ENCODE measurements at places on chromosomes 12 and 14.

DNA sequence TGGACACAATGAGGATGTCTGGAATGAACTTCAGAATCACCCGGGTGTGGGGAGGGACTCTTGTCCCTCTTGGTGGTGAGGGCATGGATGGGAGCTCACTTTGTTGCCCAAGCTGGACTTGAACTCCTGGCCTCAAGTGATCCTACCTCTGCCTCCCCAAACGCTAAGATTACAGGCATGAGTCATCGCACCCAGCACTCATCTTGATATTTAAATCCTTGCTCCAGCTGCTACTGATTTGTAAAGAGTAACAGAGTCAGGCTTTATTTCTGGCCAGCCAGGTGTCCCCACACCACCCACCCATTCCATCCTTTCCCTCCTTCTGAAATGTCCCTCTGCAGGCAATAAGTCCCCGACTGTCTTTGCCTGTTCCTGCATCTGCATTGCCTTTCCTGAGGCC, 4.9 kb downstream of the DDX54 start:
- DNase-seq = no peak

- no peak for DNase-seq
These were observed 177.3 kb upstream of the BMP4 start for GRCh38 chr14:54133896-54134295.

DNA sequence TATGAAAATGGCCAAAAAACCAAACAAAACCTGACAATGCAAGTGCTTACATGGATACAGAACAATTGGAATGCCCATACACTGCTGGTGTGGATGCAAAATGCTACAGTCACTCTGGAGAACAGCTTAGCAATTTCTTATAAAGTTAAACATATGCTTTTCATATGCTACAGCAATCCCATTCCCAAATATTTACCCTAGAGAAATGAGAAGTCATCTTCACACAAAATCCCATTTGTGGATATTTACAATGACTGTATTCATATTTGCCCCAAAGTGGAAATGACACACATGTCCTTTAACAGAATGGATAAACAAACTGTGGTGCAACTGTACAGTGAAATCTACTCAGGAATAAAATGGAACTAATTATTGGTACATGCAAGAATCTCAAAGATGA, 20.4 kb downstream of the SAV1 start:
- DNase-seq = no peak

DNA sequence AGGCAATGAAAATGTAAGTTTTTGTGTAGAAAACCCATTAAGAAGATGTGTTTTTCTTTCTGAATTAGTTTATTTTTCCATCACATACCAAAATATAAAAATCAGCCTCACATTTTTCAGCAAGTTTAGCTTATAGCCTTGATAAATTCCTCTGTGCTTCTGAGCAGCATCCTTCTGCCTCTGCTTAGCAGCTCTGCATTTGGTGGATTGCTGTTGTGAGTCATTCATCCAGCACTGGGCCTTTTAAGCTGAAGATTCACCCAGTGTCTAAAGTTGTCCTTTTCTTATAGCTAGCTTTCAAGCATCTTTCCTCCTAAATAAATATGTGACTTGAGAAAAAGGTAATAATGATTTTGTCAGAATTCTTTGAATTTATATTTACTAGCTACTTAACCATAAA, 206.1 kb downstream of the PCNX1 start:
- DNase-seq = no peak

GRCh38 chr12:51953864-51954263, 2.4 kb downstream of the ACVR1B start:
- DNase-seq = no peak

- no peak for DNase-seq
These were observed 4.5 kb downstream of the COL2A1 start for GRCh38 chr12:47999816-48000215.

- no peak for DNase-seq
These were observed 22.1 kb downstream of the MOK start for GRCh38 chr14:102282751-102283465.

DNA sequence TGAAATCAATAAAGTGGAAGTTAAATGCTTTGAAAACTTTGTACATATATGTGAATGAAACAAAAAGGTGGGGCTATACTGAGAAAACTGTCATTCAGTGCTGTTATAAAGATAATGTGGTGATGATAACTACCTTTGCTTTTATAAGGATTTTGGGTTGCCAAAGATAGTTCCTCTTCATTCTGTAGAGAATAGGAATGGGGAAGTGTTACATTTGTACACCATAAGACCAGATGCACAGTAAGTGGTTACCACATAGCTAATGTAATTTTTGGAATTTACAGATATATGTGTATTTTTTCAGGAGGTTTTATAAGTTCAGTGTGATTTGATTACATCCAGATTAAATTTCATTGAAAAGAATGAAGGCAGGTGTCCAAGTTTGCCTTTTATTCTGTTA, 18.1 kb downstream of the RAB21 start:
- no peak for DNase-seq

- no peak for DNase-seq
These were observed 355.3 kb downstream of the GLT1D1 start for GRCh38 chr12:129208566-129208965.

- no peak for DNase-seq
These were observed 34.5 kb downstream of the RPH3A start for GRCh38 chr12:112826011-112826410.

GRCh38 chr12:100951756-100952155, 157.2 kb downstream of the ANO4 start:
- no peak for DNase-seq

DNA sequence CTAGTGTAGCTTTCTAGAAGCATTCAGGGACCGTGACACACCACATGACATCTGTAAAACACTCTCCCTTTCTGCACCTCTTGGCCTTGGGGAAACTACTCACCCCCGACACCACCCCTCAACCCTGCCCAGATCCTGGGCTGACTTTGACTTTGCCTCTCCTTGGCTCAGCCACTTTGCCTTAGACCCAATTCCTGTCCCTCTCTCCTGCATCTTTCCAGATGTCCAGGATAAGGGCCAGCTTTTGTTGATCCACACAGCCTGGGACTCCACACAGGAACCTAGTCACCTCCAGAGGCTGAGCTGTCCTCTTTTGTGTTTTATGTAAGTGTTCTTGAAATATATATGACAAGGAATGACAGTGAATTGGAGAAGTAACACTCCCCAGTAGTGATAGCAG, 153.7 kb upstream of the PLXNC1 start:
- no peak for DNase-seq

- no peak for DNase-seq
These were observed 31.1 kb downstream of the APPL2 start for GRCh38 chr12:105204916-105205315.

- no peak for DNase-seq
These were observed 93.7 kb downstream of the SAMD4A start for GRCh38 chr14:54660604-54661111.

DNA sequence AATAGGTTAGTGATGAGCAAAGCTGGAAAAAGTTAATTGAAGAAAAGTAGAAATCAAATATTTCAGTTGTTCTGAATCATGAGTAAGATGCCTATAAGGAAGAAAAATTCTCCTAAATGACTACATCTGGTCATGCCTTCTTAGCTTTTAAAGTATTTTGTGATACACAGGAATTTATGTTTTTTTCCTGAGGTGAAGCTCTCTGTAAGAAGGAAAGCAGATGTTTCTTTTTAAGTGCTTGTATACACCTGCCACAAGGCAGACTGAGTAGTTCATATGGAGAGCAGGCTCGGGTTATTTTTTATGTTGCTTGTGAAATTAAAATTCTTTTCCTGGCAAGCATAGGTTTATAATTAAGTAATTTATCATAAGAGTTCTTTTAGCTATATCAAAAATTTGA, 275.2 kb downstream of the RAD51B start:
- DNase-seq = no peak

DNA sequence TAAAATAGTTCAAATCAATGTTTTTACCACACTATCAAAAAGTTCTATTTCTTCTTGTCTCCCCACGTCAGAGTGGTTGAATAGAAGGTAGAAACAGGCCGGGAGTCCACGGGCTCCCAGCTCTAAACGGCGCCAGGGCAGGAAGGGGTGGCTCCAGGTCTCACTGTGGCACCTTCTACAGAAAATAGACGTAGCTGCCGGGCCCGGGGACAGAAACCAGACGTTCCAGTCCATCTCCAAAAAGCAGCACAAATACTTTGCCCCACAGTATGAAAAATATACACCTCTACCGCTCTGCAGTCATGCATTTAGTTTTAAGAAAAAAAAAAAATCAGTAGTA, 30.9 kb downstream of the CCNK start:
- DNase-seq = no peak

- no peak for DNase-seq
These were observed 277.4 kb downstream of the BCL11B start for GRCh38 chr14:98994561-98994960.

GRCh38 chr12:116420227-116420880, 138.8 kb upstream of the MAP1LC3B2 start:
- no peak for DNase-seq

DNA sequence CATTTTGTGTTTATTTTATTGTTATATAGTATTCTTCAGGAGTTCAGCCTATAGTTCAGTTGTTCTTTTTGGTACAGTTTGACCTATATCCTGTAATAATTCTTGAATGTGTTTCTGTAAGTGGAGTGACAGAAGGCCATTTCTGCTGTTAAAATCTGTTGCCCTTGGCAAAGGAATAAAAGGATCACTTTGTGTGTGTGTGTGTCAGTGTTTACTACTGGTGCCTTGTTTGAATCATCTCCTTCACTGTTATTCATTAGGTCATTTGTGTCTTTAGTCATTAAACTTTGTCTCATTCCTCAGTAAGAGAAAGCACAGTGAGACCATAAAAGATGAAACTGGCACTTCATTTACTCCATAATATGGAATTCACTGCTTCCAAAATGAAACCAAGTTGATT, 130.7 kb downstream of the TMTC2 start:
- no peak for DNase-seq

GRCh38 chr14:53764846-53765245, 191.8 kb downstream of the BMP4 start:
- no peak for DNase-seq

DNA sequence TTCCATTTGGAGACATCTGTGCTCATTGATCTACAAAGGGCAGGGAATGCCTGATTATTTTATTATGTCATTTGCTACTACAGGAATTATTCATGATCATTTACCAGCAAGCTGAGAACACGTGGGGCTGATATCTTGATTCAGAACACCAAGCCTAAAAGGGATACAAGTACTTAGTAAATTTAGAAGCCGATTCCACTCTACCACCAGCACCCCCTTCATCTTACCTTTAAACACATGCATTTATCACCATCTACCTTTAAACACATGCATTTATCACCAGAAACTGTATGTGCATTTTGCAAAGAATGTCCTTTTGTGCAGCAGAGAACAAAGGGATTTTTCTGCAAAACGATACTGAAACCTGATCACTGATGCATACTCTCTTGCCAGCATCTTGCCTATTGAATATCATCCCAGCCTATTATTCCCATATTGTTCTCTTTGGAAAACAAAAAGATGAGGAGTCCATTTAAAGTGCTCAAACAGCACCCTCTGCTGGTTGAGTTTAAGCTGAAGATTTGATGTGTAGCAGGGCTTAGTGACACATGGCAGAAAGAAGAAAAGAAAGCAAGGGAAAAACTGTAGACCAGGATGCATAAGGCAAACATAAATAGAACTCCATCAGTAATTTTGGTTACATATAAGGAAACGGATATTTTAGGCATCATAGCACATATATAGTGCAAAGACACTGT, 132.6 kb upstream of the PLEKHG7 start:
- no peak for DNase-seq

DNA sequence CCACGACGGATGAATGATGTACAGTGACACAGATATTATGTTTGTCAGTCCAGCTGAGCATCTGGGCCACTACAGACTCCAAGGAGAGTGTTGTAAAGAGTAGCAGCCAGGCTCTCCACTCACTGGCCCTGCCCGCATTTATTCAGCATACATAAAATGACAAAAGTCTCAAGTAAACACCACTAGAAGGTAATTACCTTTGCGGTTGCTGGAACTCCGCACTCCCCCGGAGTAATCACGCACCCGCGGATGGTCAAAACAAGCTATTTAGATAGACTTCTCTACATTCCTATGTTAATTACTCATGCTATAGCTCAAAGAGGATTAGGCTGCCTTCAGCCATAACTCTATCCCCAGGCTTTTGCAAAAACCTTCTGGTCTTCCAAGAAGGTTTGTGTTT, 18.8 kb upstream of the STRAP start:
- DNase-seq = no peak

GRCh38 chr14:45559626-45560025, 306.6 kb upstream of the MIS18BP1 start:
- DNase-seq = no peak

- no peak for DNase-seq
These were observed 207.8 kb downstream of the RBM19 start for GRCh38 chr12:113758165-113758924.

GRCh38 chr12:104719700-104720338, 238.3 kb downstream of the SLC41A2 start:
- DNase-seq = no peak
